A549 (cell line): ENCODE measurements at places on chromosomes 7 and 10.
A peak's percentile ranks its signal among the peaks of the same experiment; 100 is the strongest.

- DNase-seq: no peak
Measured at GRCh38 chr10:16909271-16909767, 92.1 kb upstream of the RSU1 start.

DNA sequence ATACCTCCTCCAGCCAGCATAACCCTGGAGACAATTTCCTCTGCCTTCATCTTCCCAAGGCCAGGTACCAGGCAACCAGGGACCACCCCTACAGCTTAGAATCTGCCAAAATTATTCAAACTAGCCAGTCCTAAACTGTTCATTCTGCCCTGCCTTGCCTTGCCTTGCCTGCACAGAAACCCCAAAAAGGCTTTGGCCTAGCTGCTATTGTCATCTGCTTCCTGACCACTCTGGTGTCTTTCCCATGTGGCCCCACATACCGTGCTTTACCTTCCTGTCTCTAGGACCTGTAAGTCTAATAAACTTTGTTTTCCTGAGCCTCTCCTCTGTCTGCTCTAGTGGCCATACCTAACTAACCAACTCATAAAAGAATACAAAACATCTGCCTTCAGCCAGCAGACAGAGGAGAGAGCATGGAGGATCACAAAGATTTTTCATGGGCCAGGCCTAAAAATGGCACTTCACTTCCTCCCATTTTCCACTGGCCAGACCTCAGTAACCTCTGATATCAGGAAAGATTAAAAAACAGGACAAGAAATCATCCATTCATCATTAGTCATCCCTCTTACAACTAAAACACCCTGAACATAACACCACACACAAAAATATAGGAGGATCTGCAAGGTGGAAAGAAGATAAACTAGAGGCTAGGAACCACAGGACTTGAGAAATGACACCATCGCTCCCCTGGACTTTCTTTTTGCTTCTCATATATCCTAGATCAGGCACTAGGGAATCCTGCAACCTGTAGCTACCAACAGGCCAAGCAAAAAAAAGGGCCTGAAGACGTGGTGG, 51.5 kb downstream of the IMMP2L start:
- no peak for DNase-seq

DNA sequence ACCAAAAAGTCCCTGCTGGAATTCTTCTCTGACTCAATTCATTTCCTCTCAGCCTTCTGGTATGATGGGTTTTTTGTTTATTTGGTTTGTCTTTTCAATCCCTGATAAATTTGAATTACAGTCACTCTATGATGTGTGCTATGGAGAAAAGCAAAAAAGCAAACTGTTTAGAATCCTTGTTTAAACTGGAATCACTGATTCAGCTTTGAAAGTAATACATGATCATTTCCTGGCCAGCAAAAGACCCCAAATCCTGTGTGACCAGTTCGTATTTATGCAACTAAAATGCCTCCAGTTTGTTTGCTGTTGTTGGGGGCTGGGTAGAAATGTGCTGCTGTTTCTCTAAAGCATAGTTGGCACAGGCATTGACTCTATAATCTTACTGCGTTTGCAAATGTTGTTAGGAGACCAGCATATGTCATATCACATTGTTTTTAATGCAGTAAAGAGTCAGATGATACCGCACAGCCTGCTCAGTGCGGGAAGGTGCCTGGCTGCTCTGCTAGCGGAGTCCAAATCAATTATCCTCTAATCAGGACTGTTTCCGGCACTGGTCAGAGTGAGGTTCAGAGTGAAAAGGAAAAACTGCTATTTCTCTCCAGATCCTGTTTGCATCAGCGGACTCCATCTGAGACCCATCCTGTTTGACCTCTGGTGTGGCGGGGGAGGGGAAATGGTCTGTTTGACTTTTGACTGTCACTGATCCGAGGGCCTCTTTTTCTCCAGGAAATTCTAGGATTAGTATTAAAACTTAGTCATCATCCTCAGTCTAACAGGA, 40.6 kb upstream of the ADD3 start:
- DNase-seq: no peak

DNA sequence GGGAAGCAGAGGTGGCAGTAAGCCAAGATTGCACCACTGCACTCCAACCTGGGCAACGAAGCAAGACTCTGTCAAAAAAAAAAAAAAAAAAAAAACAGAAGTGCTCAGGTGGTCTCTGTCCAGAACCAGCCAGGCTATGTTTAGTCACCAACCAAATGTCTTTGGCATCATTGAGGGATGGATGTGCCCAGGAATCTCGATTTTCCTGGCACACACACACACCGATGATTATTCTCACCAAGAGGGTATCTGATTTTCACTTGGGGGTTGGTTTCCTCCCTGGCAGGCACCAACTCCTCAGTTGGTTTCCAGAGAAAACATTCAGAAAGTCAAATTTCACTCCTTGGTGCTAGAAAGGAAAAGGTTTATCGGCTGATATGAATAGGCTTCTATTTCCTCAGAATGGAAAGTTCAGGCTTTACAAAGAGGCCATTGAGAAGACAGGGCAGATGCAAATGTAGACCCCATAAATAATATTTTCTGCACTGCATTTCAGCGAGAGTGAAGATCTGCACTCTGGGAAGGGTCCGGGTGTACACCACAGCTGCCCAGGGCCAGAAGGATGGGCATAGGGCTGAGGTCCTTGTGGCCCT, 154.8 kb downstream of the TNS3 start:
- no peak for DNase-seq

DNA sequence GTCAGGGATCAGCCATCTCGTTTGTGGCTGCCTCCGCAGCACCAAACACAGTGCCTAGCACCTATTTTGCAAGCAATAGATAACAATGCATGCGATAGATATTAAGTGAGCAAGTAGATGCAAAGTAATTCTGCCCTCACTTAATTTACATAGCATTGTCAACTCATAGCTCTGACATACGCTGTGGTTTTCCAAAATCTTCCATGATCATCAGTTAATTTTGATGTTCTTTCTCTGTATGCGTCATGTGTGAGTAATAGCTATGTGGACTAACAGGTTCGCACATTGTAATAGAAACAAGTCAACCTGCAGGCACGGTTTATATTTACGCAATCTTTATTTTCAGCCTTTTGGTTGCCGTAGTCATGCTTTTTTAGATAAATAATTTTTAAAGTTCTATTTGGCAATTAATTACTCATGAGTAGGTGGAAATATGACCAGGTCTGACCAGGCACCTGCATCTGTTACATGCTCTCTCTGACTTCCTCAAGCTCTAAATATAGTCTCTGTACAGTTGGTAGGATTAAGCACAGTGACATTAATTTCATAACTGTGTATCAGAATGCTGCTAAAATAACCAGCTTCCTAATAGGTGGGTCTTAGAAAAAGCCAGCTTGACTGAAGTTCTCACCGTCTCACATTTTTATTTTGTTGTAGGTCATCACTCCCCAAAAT, 13.3 kb downstream of the MAP3K8 start:
- DNase-seq: no peak

DNA sequence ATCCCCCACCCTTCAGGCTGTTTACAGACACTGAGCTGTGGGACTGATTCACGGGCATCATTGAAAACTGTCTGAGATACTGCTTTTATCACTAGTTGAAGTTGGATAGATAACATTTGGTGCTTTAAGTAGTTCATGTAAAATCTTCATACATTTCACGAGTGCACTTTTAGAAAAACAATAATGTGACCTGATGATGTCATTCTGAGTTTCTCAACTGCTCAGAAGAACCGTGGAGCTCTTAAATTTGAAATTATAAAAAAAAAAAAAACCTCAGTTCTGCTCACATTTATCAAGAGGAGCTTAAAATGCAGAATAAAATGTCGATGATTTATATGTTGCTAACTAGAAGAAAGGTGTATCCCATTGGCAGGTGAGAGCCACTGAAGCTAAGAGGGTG, 81.5 kb downstream of the GALNT11 start:
- no peak for DNase-seq

GRCh38 chr7:155916926-155917655, 104.8 kb upstream of the SHH start:
- DNase-seq: peak; percentile 23

- peak; percentile 61 for DNase-seq
Measured at GRCh38 chr10:90960355-90960814, 39.5 kb upstream of the ANKRD1 start.

DNA sequence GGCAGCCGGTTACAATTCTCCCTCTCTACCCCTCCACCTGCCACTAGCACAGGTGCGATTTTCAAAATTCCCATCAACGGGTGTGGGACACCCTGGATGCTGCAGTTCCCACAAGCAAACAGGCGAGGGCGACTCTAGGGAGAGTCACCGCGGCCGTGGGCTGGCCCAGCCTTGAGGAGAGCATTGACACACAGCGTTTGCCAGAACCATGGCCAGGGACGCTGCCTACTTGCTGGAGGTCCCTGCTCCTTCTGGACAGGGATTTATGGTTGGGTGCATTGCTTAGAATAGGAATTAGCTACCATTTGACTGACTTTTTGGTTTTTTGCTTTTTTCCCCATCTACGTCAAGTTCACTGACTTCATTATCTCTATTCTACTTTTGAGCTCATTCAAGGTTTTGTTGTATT, 19.0 kb upstream of the CLDN4 start:
- peak; percentile 67 for DNase-seq

DNA sequence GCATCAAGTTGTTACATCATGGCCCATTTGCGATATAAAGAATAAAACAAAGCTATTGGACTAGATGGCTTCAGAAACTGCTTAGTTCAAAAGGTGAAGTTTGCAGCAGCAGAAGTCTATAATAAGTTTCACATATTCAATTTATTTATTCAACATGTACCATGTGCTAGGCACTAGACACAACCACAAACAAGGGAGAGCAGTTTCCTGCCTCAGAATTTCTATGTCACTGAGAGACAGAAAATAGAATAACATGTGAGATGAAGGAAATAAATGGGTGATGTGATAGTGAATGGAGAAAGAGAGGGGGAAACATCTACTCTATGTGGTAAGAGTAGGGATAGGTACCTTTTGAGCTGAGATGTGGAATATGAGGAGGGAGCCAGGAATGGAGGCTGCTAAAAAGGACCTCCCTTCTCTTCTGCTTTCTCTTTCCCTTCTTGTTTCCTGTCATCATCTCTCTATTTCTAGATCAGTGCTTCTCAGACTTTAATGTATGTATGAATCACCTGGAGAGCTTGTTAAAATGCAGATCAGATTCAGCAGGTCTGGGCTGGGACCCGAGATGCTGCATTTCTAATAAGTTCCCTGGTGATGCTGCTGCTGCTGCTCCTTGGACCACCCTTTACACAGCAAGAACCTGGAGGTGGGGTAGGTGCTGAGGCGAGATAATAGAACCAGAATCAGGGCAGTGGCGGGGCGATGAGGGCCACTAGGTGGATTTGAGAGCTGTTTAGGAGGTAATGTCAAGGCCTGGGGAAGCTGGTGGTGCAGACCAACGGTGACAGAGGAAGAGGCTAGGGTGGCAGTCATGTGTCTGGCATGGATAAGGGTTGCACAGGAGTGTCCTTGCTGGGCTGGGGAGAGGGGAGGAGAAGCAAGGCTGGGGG, 13.7 kb upstream of the INMT start:
- no peak for DNase-seq

DNA sequence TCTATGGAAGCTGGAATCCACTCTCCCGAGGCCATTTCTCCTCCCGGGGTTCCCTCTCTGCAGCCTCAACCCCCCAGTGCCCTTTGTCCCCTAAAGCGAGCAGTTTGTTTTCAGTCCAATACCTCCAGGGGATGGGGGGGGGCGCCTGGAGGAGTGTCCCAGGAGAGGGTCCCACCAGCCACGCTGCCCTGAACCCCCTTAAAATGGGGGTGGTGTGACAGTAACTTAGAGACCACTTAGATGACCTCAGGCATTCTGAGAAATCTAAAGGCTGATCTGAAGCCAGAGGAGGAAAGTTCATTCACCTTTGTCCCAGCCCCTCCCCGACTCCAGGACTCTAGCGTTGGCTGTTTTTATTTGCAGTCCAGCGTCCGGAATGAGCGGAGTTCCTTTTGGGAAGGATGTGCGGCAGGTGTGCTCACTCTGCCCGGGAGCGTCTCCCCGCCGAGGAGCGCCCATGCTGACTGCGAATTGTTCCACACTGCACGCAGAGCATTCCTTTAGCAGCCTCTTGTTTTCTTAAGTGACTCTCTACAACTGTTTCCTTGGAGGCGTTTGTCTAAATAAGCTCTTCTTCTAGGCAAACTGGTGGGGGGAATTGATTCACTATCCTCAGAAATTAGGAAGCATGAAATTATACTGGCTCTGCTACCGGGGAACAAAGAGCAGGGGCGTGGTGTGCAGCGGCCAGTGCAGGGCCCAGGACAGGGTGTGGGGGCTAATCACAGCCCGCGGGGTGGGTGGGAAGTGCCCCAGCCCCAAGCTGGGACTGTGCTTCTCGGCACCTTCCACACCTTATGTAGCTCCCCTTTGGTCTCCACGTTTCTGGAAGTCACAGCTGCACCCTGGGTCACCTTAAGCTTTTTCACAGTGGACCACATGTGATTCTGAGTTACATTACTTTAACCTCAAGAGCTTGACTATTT, 46.3 kb downstream of the SYPL1 start:
- no peak for DNase-seq

DNA sequence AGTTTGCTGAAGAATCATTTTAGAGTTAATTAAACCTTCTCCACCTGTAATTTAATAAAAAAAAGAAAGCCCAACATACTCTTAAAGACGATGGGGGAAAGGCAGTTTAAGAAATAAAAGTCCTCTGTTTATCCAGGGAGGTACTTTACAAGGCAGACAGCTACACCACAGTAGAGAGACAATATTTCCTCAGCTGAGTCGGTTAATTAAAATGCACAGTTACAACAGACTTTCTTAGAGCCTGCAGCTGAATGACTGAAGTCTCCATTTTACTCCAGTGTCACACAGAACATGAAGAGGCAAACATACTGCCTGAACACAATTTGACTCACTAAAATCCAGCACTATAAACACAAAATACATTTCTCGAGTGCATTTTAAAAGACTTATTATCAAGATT, 15.1 kb downstream of the LRRTM3 start:
- DNase-seq: no peak

GRCh38 chr7:157464111-157464970, 127.5 kb downstream of the DNAJB6 start:
- no peak for DNase-seq

DNA sequence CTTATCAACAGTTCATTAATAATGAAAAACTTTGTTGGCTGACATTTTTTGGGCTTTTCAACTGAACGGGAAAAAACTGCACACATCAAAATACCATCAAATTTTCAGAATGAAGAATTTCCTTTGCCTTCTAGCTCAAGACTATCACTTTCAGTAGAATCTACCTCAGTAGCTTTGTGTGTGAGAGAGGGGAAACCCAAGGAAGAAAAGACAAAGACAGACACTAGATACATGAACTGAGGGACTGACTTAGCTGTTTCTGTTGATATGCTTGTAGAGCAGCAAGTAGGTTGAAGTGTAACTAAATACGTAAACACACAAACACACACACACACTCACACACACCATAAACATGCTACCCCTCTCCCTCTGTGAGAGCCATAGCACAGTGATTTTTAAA, 257.1 kb downstream of the CDK14 start:
- no peak for DNase-seq
